ENCODE measurements at places on chromosomes 16 and 17. TPM values are rescaled to one million over a fixed set of nuclear protein-coding genes. Genes with fewer than 3 reads are reported as not detected.

GRCh38 chr17:61280338-61280737 lies 119.3 kb upstream of the TBX2 start:
- DNase-seq = no peak

GRCh38 chr17:78127239-78127887 lies 1.2 kb downstream of the TMC6 start:
- DNase-seq = no peak

DNA sequence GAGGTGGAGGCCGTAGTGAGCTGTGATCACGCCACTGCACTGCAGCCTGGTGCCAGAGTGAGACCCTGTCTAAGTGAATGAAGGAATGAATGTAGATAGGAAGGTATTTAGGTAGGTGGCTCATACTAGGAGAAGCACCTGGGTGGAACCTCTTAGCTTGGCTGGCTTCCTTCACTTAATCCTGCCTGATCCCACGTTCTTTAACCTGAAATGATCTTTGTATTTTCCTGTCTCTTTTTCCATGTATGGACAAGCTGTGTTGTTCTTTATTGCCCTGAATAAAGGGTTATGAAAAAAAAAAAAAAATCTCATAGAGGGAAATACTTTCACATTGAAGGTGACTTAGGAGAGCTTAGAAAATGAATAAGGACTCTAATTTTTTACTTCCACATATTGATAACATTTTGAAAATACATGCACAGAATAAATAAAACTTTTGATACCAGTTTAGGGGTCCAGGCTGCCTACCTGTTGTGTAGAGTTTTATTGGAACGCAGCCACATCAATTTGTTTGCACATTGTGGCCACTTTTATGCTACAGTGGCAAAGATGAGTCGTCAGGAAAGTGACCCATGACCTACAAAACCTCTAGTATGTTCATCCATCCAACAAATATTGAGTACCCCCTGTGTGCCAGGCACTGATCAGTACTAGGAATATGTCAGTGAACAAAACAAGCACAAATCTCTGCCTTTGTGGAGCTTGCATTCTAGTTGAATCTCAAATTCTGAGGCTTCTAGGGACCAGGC lies 44.6 kb downstream of the VPS35L start:
- DNase-seq = no peak

DNA sequence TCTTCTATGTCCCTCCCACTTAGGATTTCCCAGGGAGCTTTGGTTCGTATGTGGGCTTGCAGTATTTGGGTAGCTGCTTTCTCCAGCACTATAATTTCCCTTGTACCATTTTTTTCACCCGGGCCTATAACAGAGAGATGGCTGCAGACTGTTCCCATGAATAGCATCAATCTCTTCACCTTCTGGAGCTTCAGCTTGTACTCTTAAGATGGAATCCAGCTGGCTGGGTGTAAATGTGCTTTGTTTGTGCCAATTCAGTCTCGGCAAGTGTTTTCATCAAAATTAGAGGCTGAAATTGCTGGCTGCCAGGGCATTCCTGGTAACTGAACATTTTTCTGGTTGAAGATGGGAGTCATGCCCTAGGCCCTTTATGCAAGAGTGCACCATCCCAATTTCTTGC lies 12.2 kb upstream of the CPD start:
- no peak for DNase-seq

DNA sequence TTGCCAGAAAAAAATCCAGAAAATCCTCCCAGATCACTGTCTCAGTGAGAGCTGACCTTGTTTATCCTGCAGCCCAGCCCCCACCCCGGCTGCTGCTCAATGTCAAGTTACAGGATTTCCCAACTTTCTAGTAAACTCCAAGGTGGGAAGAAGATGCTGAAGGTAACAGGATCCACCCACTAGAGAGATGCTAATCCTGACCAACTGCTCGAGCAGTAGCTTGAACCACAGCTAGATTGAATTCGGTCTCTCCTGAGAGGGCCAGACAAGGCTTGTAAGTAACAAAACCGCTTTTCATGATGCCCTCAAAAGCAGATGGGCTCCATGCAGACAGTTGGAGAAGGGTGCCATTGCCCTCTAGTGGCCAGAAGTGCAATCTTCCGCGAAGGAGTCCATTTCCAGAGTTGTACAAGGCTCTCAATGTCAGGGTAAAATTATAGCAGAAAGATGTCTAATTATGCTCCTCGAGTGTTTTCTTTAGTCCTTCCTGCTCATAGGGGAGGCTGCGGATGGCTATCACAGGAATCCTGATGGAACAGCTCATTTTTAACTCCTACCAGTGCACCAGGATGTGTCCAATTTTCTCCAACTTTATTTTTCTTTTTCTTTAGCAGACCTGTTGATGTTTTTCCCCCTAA lies 3.9 kb downstream of the CDH11 start:
- DNase-seq = peak; percentile 84

DNA sequence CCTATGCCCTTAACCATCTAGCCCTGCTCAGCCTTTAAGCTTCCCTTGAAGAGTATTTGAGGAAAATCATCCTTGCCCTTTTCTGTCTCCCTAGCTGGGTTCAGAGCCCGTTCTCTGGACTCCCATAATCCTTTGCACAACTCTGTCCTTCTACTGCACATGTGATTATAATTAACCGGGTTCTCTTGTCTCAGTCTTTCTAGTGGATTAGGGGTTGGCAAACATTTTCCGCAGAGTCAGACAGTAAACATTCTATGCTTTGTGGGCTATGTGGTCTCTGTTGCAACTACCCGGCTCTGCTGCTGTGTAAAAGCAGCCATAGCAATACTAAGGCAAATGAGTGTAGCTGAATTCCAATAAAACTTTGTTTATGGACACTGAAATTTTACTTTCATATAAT lies 80.0 kb downstream of the CDRT15 start:
- DNase-seq = no peak

GRCh38 chr16:66925322-66925840 lies at the start of gene RRAD:
TSS of gene RRAD (minus strand) at chr16:66925535. CDS start at chr16:66925179, 356 bp downstream.
- DNase-seq = no peak

DNA sequence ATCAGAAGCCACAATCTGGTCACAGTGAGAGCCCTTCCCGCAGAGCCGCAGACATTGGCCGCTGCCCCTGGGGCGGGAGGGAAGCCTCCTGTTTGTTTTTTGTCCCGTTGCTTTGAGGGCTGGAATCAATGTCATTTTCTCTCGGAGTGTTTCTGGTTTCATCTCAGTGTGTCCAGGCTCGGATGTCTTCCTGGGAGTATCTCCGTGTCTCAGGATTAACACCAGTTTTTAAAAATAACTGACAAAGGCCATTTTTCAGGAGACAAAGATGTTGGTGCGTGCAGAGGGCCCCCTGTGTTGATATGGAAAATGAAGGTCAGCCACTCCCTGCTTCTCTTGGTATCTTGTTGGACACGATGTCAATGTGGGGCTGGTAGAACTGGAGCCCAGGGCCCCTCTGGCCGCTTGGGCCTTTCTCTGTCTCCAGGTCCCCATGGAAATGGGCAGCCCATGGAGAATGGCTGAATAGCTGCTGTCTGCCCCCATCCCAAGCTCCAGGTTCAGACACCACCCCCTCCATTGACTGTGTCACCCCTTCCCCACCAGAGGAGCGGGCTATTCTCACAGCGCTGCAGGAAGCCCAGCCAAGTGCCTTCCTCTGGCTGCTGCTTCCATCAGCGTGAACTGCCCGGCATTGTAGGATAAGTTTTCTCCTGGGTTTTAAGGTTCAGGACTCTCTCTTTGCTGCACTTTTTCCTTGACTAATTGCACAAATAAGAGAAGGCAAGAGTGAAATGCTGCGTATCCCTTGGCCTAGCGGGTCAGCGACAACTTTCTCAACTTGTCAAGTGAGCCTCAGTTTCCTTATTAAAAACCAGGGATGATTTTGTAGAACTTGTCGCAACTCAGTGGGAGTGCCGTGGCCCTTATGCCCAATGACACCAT lies 72.2 kb upstream of the METTL9 start:
- no peak for DNase-seq

DNA sequence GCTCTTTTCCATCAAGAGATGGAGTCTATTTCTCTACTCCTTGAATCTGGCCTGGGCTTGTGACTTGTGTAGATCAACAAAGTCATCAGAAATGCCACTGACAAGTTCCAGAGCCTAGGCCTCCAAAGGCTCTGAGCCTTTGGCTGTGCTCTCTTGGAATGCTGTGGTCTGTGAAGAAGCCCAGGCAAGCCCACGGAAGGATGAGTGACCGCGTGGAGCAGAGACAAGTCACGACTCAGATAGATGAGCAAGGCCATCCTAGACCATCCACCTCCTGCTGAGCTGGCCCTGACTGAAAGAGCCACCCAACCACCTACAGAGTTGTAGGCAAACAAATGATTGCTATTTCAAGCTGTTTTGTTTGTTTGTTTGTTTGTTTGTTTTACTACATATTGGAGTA lies 11.6 kb upstream of the ICAM2 start:
- DNase-seq = no peak

KCNH6 gene
- 2.2 TPM for polyA plus RNA-seq
